Calu3 (cell line): ENCODE measurements at places on chromosomes 13 and 19.
A peak's percentile ranks its signal among the peaks of the same experiment; 100 is the strongest.

- peak; percentile 84 for DNase-seq
Measured at GRCh38 chr19:38658462-38659306, 11.2 kb downstream of the ACTN4 start.

DNA sequence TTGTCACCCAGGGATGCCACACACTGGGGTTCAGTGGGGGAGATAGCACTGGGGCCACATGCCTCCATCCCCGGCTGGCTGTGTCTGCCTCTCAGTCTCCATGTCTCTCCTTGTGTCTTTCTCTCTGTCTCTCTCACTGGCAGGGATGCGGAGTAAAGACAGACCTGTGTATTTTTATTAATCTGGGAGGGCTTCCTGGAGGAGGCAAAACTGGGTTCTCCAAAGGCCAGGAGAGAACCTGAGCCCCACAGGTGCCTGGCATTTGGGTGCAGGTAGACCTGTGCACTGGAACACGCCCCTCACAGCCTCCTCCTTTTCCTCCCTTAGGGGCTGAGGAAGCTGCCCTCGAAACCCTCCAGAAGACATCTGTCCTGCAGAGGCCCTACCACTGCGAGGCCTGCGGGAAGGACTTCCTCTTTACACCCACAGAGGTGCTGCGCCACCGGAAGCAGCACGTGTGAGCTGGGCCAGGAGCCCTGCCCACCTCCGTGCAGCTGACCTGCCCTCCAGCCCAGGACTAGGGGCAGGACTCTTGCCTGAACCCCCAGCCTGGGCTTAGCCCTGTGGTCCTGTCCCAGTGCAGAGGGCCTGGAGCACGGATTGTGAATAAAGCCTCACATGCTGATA, 32.7 kb downstream of the DHX34 start:
- DNase-seq, result no peak

DNA sequence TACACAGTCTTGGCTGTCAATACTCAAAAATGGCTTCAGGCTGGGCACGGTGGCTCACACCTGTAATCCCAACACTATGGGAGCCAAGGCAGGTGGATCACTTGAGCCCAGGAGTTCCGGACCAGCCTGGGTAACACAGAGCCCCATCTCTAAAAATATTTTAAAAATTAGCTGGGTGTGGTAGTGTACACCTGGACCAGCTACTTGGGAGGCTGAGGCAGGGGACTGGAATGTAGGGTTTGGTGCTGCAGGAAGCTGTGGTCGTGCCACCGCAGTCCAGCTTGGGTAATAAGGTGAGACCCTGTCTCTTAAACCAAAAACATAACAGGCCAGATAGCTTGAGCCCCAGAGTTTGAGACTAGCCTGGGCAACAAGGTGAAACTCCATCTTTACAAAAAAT, 6.7 kb upstream of the CHERP start:
- DNase-seq, result no peak

- DNase-seq, result no peak
Measured at GRCh38 chr19:32355309-32355708, 9.9 kb downstream of the ZNF507 start.

- peak; percentile 57 for DNase-seq
Measured at GRCh38 chr13:48731957-48732569, 78.3 kb downstream of the CYSLTR2 start.

- DNase-seq, result no peak
Measured at GRCh38 chr19:12695997-12696365, 450 bp downstream of the FBXW9 start.

- peak; percentile 65 for DNase-seq
Measured at GRCh38 chr19:49581007-49581508, at the start of gene PRRG2. Gene PRRG2, plus strand, starts transcription at chr19:49581316. Its CDS starts 1,904 bp downstream, at chr19:49583220.

DNA sequence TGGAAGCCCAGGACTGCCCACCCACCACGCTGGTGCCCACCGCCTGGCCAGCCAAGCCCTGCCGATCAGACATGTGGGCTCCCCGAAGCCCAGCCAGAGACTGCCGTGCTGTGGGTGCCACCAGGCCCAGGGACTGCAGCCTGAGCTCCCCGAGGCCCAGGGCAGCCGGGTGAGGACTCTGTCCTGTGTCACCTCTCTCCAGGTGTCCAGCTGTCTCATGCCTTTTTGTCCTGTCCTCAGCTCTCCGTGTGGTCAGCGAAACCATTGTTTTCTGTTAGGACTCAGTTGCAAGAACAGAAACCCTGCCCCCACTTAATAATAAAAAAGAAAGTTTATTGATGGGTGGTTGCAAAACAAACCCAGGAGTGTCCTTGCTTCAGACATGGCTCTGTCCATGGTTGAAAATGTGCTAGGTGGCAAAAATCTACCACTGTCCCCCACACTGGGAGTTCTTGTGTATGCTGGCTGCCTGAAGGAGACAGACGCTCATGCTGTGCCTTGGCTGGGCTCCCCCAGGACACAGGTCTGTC, 9.9 kb downstream of the PLEKHF1 start:
- no peak for DNase-seq

- DNase-seq, result no peak
Measured at GRCh38 chr19:6577476-6578125, 13.3 kb downstream of the CD70 start.

DNA sequence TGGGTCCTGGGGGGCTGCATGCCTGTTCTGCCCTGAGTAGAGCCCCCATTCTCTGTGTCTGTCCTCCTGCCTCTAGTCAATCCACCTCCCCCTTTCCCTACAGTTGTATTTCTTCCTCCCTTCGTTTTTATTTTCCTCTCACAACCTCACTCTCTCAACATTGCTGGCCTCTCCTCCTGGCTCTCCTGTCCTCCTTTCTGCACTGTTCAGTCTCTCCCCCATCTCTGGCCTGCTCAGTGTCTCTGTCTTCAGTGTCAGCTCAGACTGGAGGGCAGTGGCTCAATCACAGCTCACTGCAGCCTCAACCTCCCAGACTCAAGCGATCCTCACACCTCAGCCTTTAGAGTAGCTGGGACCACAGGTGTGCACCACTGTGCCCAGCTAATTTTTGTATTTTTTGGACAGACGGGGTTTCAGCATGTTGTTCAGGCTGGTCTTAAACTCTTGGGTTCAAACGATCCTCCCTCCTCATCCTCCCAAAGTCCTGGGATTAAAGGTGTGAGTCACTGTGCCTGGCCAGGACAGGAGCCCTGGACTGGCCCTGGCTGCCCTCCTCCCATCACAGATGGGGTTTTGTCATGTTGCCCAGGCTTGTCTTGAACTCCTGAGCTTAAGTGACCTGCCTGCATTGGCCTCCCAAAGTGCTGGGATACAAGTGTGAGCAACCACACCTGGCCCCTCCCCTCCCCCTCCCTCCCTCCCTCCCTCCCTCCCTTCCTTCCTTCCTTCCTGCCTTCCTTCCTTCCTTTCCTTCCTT, 32.0 kb upstream of the IGFL1 start:
- no peak for DNase-seq

DNA sequence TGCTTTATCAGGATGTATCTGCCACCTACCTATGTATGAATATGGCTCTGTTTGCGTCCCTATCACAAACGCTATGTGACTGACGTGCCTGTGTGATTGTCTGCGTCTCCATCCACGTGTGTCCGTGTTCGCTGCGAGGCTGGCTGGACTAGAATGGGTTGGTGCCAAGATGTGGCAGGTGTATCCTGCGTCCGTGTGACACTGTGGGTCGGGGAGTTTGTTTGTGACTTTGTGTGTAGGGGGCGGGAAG, 6.7 kb upstream of the HOOK2 start:
- DNase-seq, result no peak

GRCh38 chr13:38582133-38582532, 104.7 kb upstream of the FREM2 start:
- DNase-seq, result peak; percentile 34

- no peak for DNase-seq
Measured at GRCh38 chr13:103133556-103133955, 67.3 kb upstream of the SLC10A2 start.

GRCh38 chr13:98004107-98004506, 50.6 kb downstream of the IPO5 start:
- no peak for DNase-seq

GRCh38 chr13:52851137-52851962, 2.9 kb upstream of the PCDH8 start:
- peak; percentile 28 for DNase-seq

- no peak for DNase-seq
Measured at GRCh38 chr13:34381228-34381627, 560.8 kb upstream of the NBEA start.

DNA sequence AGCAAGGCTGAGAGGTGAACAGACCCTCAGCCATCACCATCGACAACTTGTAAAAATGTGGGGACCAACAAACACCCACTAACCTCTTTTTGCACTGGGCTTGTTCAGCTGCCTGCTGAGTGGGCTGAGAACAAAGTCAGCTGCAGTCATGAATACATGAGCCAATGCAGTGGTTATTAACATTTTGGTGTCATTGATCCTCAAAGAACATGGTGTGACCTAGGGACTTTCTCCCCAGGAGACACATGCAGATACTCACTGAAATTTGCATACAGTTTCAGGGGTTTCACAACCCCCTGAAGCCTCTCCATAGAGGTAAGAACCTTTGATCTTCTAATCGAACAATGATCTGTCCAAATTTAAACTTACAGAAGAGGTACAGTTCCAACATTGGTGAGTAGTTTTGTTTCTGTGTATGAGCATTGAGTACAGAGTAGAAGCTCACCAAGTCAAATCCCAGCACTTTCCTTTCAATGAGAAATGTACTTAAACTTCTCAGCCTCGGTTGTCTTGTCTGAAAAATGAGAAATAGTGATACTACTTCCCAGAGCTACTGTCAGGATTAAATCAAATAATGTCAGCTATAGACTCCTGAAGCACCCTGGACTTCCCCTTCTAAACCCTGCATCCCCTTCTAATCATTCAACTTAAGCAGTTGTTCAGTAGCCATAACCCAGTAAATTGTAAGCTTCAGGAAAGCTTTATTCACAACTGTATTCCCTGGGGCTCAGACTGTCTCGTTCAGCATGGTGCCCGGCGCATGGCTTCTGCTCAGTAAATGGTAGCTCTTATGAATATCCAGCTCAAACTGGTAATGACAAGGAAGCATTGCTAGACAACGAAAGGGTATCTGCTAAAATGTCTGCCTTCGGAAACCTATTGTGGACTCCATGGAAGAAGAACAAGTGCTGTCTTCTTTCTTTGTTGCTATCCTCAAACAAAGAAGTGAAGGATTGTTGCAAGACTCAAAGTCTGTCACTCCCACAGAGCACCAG, 148.7 kb downstream of the FOXO1 start:
- no peak for DNase-seq

DNA sequence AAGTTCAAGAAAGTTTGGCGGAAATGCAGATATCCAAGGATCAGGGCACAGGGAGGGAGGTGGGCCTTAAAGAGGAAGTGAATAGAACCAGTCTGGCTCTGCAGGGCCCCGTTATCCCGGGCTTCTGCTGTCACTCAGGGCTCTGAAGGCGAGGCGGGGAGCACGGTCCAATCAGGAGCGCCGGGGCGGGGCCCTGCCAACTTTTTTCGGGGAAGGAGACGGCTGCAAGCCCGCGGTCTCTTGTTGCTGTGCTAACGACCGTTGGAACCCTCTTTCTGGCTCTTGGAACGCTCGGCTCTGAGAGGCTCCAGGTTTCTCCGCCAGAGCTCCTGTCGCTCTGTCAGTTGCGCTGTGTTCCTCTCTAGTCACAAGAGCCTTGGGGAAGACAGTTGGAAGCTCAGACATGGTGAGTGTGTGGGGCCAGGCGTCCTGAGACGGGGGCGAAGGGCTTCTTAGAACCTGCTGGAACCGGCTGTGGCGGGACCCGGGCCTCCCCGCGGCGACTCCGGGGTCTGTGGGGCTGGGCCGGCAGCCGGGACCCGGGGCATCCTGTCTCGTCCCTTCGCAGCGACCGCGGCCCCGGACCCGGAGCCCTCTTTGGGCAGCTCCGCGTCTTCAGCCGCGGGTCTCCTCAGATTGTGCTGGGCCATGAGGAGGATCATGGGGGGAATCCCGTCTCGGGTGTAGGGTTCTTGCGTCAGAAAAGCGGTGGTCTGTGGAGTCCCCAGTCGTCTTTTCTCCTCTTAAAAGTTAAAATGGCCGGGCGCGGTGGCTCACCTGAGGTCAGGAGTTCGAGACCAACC, 27.7 kb downstream of the ZNF844 start:
- no peak for DNase-seq
